T-helper 1 cell (primary cell): ENCODE measurements at places on chromosomes 1 and 21.
A peak's percentile ranks its signal among the peaks of the same experiment; 100 is the strongest.

DNA sequence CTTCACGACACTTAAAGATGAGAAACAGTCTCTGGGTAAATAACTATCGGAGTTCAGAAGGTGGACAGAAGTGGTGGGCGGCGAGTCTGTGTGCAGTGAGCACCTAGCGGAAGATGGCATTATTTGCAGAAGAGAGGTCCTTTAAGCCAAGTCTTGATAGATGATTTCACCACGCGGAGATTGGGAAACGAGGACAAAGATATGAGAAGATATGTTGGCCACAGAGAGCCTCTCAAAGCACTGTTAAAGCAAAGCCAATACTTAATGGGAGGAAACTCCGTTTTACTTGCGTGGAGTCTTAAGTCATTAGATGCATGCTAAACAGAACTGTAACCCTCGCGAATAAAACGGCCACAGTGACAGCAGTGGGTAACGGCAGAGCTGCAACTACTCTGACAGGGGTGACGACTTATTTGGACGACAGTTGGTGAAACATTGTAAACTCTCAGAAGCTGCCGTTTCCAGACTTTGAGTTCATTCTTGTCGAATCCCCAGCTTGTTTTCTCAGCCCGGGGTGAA, 577 bp upstream of the CEP350 start:
- DNase-seq = no peak

- DNase-seq = no peak
These were observed 39.9 kb upstream of the TADA1 start for GRCh38 chr1:166915941-166916340.

DNA sequence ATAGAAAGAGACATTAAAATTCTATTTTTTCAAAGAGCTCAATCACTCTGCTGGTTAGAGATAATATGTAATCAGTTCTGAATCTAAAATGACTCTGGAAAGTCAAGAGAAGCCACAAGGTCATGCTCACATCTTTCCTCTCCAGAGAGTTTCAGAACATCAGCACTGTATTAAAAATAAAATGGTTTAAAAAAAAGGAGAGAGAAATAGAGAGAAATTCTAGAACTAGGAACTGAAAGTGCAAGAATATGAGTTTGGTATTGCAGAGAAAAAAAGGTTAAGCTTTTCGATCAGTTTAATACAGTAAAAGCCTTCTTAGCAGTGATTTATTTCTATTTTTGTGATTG, 44.0 kb upstream of the DIPK1A start:
- no peak for DNase-seq

DNA sequence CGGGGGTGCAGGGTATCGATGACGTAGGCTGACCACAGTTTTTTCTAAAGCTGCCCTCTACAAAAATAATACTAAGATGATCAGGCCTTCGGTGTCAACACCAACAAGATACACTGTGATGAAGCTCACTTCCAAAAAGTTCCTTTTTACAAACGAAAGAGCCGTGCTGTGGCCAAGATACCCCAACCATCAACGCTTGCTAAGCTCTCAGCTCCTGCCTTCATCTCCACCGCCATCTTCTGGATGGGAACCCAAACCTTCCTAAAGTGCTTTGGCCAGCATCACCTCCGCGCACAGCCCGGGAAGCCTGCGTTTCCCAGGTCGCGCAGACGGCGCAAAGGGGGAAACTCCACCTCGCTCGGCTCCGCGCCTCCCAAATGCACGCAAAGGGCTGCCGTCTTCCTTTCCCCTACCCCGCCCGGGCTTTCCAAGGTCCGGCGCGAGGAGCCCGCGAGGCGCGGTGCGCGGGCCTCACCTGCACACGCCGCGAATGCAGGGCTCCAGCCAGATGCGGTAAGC, 541 bp downstream of the USP48 start:
- peak; percentile 41 for DNase-seq

DNA sequence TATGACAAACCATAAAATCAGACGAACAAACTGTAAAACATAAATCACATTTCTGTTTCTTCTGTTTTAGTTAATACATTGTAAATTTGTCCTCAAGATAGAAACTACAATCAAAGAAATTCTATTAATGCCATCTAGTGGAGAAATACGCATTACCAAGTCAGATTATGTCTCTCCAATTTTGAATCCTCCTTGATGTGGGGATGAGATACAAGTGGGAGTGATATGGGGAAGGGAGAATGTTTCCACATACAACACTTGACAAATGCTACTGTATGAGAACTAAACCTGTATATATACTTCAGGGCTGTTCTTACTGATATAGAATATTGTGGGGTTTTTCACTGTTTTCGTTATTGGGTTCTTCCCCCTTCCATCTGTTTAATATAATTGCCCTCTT, 2.6 kb downstream of the HFM1 start:
- DNase-seq = no peak

- no peak for DNase-seq
These were observed 37.4 kb downstream of the RAB3B start for GRCh38 chr1:51953079-51953478.

DNA sequence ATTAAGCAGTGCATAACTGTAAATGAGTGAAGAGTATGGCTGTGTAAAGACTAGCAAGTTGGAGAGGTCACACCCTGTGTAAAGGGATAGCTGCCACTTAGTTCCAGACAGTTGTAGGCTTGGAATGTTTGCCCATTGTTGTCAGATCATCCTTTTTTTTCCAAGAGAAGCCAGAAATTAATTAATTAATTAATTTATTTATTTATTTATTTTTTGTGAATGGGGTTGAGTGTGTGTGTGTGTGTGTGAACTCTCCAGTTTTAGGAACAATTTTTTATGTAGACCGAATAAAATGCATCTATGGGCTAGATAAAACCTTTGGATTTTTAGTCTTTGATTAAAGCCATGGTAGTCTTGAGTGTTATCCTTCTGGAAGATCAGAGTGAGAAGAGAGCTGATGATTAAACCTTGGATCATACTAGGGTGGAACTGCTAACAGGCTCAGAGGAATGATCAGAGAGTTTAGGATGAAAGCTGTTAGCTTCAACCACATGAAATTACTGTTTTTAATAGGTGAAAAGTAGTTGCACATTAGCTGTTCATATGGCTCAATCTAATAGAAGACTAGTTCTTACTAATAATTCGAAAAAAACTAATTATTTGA, 58.4 kb downstream of the OSBPL9 start:
- no peak for DNase-seq

GRCh38 chr1:191675856-191676783, 482.1 kb upstream of the RGS18 start:
- DNase-seq = no peak

GRCh38 chr1:21628798-21629393, 40.3 kb downstream of the RAP1GAP start:
- DNase-seq = no peak

- DNase-seq = no peak
These were observed 54.2 kb downstream of the NMNAT2 start for GRCh38 chr1:183363972-183364371.

GRCh38 chr1:182453631-182454030, 3.7 kb downstream of the RGSL1 start:
- no peak for DNase-seq

- DNase-seq = no peak
These were observed 497.8 kb downstream of the TTLL7 start for GRCh38 chr1:83500987-83501591.

DNA sequence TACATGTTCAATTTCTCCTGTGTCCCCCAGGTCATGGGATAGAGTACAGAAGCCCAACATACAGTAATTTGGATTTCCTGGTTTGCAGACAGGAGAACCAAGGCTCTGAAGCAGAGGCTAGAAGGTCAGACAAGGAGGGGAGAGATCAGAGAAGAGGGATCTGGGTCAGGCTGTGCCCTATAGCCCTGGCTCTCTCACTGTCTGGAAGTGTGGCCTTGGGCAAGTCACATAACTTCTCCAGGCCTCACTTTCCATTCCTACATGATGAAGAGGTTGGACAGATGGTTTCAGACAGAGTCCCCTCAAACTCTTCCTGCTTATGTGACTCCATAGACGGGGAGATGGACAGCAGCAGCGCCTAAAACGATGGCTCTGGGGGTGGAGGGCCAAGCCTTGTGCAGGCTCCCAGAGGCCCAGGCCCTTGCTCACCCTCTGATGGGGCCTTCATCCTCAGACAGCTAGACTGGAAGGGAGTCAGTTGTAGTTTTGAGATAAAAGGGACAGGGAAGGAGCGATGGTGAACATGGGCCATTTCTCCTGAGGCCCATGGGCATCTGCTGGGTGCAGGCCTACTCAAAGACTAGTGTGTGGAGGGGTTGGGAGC, 2.9 kb downstream of the TRIM62 start:
- no peak for DNase-seq
